Activated CD8-positive, alpha-beta memory T cell treated with anti-CD3 and anti-CD28 coated beads for 1 hour (primary cell): ENCODE measurements at places on chromosomes 5 and 9.

- no peak for DNase-seq
These were observed 259.5 kb downstream of the NR3C1 start for GRCh38 chr5:143143973-143144372.

DNA sequence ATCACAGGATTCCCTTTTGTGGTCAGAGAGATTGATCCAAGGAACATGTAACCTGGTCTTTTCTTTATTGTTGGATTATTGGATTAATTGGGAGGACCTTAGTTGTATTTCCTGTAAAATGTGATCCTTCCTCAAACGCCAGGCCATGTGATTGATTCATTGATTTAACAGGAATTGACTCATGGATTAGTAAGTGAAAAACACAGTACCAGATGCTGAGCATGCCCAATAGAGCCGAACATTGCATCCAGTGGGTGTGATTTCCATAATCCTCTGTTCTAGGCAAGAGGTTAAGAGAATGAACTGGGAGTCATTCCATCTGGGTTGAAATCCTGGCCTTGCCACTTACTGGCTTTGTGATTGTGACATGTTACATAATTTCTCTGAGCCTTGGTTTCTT lies 522.3 kb downstream of the MAT2B start:
- no peak for DNase-seq

DNA sequence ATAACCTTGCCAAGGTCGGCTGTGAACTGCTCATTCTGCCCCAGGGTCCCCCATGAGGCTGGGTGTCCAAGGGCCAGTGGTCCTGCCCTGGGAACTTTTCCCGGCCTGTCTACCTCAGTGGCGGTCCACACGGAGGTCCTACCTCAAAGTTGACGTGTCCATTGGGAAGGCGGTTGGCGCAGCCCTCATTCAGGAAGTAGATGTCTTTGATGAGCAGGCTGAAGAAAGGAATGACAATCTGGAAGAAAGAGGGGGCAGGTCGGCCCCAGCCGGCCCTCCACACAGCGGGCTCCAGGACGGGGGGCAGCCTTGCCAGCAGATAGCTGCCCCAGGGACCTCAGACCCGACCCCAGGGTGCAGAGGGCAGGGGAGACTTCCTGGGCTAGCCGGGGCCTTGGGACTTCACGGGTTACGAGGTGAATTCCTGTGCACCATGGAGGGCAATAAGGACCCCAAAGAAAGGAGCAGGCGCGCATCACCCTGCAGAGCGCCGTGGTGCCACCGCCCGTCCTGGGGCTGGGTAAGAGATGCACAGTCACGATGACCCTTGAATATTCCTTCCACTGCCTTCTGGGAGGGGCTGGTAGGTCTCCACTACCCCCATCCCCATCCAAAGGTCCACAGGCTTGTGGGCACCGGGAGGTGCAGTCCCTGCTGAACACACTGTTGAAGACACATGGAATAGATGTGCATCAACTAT lies 42.9 kb upstream of the RNF130 start:
- no peak for DNase-seq

DNA sequence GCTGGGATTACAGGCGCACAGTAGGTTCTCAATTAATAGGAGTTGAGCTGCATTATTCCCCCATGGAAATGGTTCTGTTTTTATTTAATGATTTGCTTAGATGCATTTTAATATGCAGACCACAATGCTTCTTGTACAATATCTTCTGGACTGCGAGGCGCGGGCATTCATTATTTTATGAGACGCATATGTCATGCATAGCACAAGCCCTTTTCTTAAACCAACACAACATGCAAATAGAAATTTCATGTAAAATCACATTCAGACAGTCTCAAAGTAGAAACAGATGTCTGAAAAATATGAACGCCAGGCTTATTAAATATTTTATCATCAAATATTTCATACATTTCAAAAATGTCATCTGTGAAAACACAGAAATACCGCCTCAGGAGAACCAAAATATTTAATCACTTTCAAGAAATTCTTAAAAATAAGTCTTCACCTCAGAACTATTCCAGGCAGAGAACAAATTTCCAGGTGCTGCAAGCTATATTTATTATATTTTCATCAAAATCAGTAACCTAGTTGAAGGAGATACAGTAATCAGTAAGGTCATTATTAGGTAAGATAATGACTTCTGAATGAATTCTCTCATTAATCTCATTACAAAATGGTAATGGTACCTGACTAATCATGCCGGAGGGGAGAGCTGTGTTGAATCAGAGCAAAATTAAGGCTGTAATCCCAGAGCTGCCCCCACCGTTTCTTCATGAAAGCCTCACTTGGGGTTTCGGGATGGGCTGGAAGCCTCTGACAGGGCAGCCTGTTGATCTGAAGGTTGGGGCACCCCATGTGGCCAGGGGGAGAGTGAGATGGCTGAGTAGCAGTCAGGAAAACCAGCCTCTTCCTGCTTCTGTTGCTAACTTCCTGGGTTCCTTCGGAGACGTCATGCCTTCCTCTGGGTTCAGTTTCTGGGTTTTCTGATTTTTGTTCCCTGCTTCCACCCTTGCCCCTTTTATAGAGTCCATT lies 133.9 kb upstream of the ZNF618 start:
- DNase-seq, result no peak

DNA sequence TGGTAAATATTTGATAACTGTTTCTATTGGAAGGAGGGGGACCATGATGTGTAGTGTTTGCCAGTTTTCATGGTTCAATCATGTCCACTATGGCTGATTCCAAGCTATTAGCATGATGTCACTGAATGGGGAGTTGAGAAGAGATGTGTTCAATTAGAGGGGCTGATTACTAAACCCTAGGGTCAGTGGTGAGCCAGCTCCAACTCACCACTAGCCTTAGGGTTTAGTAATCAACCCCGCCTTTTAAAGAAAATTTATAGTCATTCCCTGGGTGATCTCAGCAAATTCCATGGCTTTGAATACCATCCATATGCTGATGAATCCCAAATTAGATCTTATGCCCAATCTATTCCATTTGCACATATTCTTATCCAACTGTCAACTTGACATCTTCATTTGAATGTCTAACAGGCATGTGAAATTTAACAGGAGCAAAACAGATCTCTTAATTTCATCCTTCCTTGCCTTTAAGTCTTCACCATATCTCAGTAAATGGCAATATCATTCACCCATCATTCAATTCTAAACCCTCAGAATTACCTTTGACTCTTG lies 98.8 kb downstream of the GCNT1 start:
- no peak for DNase-seq

DNA sequence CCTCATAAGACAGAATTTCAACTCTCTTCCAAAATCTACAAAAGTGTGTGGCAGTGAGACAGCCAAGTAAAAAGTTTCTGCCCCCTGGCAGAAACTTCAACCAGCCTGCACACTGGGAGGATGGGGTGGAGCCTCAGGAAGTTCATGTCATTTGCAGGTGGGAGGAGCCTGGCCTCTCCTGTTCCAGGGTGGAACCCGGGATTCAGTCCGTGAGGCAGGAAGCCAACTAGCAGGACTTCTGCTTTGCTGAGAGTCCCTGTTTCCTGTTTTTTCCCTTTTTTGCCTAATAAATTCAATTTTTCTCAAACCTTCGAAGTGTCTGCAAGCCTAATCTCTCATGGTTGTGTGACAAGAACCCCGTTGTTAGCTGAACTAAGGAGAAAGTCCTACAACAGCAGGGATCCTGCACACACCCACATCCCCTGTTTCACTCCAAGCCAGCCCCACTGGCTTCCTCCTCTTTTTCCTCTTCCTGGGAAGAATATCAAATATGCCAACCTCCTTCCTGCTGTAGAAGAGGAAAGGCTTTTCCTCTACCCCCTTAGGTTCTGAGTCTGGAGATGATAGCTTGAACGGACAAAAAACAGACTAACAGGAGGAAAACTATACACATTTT lies 69.3 kb downstream of the ALDH7A1 start:
- DNase-seq, result no peak

DNA sequence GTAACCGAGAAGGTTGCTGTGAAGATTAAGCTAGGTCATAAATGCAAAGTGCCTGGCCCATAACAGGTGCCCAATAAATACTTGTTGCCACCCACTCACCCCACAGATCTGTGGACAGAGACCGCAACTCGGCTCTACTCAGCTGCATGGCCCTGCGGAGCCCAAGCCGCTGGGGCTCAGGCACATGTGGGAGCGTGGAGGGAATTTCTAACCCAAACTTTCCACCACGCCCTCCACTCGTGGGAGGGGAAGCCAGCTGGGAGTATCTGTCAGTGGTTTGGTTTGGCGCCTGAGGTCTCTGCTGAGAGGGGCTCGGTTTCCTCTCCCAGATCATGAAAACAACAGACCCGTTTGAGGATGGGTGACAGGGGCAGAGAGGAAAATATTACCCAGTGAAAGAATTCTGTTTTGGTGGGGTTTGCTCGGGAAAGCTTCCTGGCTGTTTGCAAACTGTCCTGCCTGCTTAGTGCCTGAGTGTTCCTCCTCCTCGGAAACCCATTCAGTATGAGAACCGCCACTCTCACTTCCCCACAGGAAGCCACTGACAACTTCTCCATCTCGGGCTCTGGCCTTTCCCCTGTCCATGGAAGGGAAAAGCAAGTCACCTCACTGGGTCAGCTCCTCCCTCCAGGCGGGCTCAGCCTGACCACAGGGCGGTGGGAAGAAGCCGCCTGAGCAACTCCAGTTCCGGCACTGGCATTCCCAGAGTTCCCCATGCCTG lies 60.1 kb downstream of the RGS3 start:
- DNase-seq, result no peak

- DNase-seq, result no peak
These were observed 13.0 kb upstream of the C9orf72 start for GRCh38 chr9:27586304-27586703.

GRCh38 chr5:39476843-39477220 lies 52.1 kb upstream of the DAB2 start:
- DNase-seq, result no peak

DNA sequence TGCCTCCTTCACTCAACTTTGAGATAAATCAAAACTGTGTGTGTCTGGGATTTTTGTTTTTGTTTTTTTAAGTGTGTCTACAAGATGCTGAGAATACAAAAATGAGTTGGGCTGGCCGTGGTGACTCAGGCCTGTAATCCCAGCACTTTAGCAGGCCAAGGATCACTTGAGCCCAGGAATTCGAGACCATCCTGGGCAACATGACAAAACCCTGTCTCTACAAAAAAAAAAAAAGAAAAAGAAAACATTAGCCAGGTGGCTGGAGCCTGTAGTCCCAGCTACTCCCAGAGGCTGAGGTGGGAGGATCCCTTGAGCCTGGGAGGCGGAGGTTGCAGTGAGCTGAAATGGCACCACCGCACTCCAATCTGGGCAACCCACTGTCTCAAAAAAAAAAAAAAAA lies 21.0 kb downstream of the HNRNPK start:
- no peak for DNase-seq

DNA sequence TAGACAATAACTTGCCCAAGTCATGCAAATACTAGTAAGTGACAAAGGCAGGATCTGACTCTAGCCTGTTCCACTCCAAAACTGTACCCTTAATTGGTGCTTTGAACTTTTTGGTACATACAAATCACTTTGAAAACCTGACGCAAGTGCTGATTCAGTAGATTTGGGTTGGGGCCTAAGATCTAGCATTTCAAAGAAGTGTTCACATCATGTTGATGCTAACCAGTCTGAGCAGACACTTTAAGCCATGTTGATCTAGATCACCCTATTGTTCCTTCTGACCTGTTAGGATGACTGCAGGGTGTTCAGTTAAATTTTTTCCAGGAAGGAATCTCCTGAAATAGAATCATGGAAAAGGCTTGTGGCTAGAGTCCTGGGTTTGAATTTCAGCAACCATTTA lies 57.7 kb upstream of the CPEB4 start:
- DNase-seq, result no peak

DNA sequence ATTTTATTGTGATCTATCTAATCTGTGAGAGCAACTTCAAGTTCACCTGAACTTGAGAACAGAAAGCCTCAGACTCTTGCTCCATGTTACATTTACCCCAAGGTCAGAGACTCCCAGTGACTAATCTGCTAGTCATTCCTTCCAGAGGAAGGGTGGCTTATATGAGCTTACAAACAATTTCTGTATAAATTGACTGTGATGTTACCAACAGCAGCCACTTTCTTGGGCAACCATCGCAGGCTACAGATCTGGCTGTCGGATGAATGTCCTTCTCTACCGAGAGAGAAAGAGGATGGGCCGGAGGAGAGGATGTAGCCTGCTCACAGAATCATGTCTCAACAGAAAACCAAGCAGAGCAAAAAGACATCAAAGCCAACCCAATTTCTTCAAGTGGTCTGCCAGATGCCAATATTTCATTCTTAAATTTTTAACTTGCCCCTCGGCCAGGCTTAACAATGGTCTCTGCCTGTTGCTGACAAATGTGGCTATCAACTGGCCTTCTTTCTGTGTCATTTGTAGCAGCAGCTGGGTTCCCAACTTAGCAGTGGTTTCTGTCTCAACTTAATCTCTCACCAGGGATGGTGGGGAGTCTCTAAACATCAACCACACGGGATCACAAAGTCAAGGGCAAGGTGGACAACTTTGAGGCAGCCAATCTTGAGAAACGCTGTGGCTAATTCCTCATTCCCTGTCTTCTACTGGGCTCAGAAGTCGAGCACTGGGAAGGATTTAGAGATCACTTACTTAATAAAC lies 81.3 kb downstream of the RAPGEF1 start:
- DNase-seq, result no peak

- no peak for DNase-seq
These were observed 103.7 kb upstream of the RFX3 start for GRCh38 chr9:3629495-3629894.

DNA sequence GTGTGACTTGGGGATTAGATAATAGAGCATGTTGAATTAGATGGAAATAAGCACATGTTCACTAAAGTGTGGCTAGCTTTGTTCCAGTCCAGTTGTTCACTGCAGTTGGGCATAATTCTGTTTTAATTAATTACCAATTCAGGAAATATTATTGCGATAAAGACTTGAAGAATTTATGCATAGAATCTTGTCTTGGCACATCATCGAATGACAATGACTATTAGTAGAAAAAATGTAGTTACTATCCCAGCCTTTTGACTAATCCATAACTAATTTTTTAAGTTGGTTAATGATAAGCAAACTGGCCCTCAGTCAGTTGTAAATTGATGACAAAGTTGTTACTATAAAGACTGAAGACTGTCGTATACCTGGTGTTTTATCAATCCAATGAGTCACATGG lies 10.5 kb downstream of the LNPEP start:
- no peak for DNase-seq

GRCh38 chr5:1374030-1374678 lies 29.3 kb upstream of the CLPTM1L start:
- DNase-seq, result no peak

- DNase-seq, result no peak
These were observed 34.1 kb upstream of the LRRC14B start for GRCh38 chr5:157126-157715.

- DNase-seq, result no peak
These were observed 129.8 kb downstream of the FGF18 start for GRCh38 chr5:171549274-171549673.

GRCh38 chr9:130191068-130191748 lies 19.0 kb downstream of the NCS1 start:
- no peak for DNase-seq

- no peak for DNase-seq
These were observed 26.6 kb downstream of the ENHO start for GRCh38 chr9:34496149-34496712.
